ENCODE measurements at places on chromosomes 3 and 15. TPM values are rescaled to one million over a fixed set of nuclear protein-coding genes. Genes with fewer than 3 reads are reported as not detected.

PARP15 gene
- 0.46 TPM for polyA plus RNA-seq

SLC28A1 gene
- polyA plus RNA-seq: 0.02 TPM

ZNF660 gene
- 0.28 TPM for polyA plus RNA-seq

TMC3 gene
- not detected for polyA plus RNA-seq

SNX22 gene
- 0.72 TPM for polyA plus RNA-seq
